ENCODE measurements at places on chromosomes 5 and 9.

GRCh38 chr9:97307091-97307490, 368 bp upstream of the CCDC180 start:
- peak; percentile 47 for DNase-seq

DNA sequence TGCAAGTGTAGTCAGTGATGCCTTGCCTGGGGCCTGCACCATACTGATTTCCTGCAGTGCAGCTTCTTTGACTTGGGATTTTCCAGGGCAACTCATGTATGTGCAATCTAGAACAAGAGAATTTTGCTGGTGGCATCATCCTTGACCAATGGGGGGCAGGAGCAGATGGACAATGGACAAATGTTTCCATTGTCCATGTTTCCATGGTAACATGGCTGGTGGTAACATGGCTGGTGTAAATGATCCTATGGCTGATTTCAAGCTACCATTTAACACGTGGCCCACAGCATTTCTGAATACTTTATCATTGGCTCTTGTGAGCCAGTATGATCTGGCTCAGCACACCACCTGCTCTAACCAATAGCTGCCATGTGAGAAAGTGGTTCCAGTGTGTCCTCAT, 130.1 kb upstream of the OSMR start:
- DNase-seq: peak; percentile 80

DNA sequence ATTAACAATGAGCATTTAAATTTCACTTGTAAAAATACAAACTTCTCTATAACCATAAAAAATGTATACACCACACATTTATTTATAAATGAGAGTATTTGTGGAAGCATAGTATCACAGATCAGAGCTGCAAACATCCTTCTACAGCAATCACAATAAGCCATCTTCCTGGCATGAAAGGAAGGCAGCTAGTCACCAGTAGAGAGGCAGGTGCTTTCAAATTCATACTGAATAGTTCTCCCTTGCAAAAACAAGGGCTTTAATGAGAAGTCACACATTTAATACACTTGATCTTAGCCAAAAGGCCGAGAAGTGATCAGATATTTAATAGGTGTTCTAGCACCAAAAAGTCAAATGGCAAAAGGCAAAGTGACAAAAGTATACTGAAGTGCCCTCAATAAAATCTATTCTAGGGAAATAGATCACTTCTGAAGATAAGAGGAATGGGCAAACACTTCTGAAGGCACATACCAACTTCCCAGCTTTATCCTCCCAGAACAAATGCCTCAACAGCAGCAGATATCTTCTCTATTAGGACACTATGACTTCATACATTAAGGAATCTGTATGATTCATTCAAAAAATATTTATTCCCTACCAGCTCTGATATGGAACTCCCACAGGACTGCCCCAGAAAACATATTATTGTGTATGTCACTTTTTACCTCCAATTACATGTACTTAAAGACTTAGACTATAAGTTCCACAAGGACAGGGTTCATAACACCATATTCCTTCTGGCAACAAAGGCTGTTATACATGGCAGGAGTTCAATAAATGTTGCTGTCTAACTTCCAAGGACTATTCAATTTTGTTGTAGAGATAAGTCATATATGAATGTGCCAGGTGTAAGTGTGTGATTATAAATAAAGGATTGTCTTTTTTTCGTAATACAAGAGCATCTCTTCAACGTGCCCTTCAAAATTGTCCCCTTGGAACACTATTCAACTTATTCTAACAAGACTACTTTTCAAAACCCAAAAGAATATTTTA, 31.7 kb downstream of the MAPKAP1 start:
- DNase-seq: no peak

GRCh38 chr5:22938362-22938761, 85.2 kb upstream of the CDH12 start:
- DNase-seq: no peak

DNA sequence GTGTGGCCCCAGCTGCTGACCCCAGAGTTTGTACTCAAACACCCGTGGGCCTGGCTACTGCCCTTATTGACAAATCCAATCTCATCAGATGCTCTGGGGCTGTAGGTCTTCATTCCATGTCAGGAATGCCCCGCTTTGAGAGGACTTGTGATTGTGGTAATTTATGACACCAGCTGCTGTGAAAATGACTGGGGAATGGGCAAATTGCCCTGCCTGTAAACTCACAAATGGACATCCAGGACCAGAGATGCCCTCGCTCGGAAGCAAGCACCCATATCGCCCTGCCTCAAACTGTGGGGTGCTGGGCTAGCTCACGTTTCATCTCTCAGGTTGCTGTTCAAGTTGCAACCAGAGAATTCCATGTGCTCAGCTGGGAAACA, 225.9 kb upstream of the MAP3K1 start:
- no peak for DNase-seq

DNA sequence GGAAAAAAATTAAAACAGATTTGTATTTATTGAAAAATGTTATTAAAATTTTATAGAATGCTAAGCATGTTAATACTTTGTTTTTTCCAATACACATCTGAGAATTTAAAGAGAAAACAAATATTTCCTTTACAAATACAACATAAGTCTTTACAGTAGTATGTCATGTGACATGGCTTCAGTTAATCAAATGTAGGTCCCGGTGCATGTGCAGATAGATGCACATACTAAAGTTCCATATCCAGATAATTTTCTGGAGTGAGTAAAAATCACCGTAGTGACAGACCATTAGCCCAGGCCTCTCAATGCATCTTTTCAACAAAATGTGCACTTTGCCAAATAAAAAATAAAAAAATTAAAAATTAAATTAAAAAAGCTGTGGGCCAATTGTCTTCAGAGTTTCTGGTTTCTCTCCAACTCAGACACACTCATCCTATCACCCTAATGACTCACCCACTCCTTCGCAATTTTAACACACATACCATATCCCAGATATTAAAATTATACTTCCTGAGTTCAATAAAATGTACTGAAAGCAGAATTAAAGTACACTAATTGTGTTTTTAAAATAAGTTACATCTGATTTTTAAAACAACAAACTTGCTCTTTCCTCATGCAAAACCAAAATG, 508.1 kb downstream of the NR2F1-AS1 start:
- DNase-seq: no peak

DNA sequence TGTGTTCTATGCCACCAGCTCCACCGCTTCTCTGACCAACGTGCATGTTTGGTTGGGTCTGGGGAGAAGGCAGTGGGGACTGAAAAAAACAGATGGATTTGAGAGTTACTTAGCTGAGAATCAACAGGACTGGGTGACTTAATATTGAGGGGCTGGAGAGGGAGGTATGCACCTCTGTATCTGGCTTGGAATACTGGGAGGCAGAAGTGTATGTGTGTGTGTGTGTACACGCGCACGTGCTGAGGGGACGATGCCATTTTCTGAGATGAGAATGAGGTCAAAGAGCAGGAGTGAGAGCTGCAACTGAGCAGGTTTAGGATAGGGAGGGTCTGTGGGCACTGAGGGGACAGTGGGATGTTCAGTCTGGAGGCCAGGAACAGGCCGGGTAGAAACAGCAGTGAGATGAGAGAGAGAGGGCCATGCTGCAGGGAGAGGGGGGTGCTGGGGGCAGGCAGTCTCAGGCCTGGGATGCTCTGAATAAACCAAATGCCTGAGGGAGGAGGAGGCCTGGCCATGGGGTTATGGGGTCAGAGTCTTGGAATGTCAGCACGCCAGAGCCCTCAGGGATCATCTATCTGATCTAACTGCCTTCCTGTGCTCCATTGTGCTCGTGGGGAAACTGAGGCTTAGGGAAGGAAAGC, 14.0 kb downstream of the PDGFRB start:
- DNase-seq: no peak

GRCh38 chr9:102569436-102569835, 425.7 kb upstream of the CYLC2 start:
- no peak for DNase-seq

GRCh38 chr5:52925001-52925400, 64.2 kb upstream of the ITGA2 start:
- no peak for DNase-seq

DNA sequence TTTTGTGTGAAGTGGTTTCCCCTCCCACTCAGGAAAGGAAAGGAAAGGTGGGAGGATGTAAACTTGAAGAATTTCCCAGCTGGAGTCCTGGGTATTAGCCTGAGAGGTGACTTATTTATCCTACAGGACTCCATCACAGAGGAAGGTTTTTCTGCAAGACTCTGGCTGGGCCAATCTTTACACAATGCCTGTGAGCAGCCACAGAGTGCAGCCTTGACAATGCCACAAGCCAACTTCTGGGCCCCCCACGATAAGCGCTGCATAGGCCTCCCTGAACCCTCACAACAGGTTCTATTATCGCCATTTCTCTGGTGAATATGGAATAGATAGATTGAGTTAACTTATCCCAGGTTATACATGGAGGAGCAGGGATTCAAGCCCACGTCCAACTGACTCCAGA, 12.4 kb downstream of the TTC39B start:
- no peak for DNase-seq

DNA sequence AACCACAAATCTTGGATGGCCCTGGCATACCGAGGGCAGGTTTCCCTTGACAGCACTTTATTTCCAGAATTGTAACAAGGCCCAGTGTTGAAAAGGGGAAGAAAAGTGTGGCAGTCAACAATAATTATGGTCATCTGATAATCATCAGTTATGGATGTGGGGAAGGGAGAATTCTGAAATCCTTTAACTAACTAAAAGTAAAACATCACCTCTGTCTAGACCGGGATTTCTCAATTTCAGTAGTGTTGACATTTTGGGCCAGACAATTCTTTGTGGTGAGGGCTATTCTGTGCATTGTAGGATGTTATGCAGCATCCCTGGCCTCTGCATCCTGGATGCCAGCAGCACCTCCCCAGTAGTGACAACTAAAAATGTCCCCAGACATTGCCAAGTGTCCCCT, 140.4 kb downstream of the PSAT1 start:
- DNase-seq: no peak

DNA sequence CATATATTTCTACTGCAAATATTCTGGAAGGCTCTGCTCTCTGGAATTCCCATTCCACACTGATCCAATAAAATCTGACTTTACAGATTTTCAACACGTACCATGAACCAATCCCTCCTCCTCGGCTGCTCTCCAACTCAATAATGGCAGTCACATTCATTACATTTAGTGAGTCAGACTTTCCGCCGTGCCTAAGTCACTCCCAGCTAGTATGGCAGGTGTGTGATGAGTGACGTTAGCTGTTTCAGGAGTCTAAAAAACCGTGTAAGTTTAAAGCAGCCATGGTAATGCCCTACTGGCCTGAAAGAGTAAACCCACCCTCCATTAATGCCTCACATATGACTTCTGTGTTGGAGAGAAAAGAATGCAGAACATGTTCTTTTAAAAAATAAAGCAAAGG, 3.3 kb downstream of the FBN2 start:
- no peak for DNase-seq

DNA sequence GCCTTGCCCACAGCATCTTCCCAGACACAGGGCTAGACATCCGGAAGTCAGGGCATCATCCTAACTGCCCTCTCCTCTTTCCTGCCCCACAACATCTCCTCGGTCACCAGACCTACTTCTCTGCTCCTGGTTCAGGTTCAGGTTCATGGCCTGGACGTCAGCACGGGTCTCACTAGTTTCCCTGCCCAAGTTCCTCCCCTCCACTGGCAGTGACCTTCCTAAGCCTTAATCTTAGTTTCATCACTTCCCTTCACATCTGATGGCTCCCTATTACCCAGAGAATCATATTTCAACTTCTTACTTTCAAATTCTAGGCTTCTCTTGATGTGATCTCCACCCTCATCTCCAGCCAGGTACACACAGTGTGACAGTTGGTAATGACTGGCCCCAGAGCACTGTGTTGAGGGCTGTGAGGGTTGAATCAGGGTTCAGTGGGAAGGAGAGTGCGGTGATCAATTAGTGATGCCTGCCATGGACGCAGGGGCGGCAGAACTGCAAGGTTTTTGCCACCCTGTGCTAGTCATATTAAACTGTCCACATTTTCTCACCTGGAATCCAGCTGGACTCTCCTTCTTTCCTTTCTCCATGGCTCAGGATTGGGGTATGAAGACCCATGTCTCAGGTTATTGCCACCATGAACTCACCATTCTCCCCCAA, 34.3 kb upstream of the CRB2 start:
- no peak for DNase-seq

- DNase-seq: no peak
Measured at GRCh38 chr9:124409410-124409809, 5.8 kb downstream of the PSMB7 start.

GRCh38 chr5:146699138-146699537, 179.4 kb downstream of the PPP2R2B start:
- no peak for DNase-seq

DNA sequence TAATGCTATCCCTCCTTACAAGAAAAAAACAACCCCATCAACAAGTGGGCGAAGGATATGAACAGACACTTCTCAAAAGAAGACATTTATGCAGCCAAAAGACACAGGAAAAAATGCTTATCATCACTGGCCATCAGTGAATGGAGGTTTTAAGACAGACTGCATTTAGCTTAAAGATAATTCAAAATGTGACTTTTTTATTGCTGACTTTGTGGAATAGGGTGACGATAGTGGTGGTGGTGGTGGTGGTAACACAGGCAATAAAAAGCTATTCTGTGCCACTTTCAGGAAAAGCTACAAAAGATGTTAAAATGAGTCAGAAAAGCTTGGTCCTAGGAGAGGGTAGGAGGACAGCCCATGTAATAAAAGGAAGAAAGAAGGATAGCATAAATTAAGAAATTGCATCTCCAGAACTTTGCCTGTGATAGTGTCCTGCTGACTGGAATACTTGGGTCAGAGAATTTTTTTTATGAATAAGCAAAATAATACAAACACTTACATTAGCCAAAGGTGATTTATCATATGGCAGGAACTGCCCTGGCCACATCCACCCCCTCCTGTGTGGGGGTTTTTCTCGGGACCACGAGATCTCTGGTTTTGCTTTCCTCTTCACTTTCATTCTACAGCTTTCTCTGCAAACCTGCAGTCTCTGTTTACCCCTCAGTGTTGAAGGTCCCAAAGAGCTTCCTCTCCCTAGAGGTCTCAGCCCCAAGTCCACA, 186.7 kb downstream of the DRD1 start:
- DNase-seq: no peak

DNA sequence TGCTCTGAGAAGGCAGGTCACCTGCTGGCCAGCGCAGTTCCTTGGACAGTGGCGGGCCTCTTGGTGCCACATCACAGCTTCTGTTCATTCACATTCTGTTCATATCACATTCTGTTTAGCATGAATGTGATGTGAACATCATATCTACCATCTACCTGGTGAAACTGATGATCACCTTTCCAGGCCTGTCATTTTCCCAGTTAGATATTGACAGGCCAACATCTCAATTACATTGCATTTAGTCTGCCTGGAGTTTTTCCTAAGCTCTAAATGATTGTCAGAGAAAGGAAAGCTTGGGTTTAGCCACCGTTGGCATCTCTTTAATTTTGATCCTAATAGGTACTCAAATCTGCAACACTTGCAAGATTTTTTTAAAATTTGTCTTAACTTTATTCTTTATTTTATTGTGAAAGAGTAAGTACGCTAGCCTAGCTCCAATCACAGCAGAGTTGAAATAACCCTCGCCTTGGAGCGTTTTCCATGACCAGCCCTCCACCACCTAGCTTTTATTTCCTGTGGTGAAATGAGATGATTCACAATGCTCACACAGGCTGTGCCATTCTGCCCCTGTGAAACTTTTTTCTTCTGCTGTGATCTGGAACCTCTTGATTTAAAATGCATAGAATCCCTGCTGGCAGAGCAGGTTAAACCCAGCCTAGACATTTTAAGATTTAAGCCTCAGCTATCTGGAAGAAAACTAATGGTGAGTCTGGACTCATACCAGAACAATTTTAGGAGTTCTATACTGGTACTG, 225.0 kb downstream of the ESM1 start:
- no peak for DNase-seq

GRCh38 chr9:134700636-134701350, 59.2 kb downstream of the COL5A1 start:
- DNase-seq: no peak
